ENCODE measurements at places on chromosomes 1 and 21. TPM values are rescaled to one million over a fixed set of nuclear protein-coding genes. Genes with fewer than 3 reads are reported as not detected.

DNA sequence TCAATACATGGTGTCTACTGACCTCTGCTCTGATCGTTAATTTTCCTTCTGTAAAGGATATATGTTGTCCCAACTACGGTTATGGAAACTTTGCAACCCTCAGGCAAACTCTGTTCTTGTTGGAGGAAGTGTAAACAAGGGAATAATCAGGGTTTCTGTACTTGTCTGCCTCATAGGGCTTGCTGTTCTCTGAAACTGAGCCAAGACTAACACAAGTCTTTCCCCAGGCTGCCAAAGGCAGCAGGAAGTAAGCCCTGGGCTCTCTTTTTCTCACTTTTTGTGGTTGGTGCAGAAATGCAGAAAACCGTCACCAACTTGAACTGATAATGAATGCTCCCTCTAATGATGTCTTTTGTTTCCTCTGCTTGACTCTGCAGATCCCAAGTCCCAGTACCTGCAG lies 7.6 kb downstream of the CYP4X1 start:
- no peak for DNase-seq

DNA sequence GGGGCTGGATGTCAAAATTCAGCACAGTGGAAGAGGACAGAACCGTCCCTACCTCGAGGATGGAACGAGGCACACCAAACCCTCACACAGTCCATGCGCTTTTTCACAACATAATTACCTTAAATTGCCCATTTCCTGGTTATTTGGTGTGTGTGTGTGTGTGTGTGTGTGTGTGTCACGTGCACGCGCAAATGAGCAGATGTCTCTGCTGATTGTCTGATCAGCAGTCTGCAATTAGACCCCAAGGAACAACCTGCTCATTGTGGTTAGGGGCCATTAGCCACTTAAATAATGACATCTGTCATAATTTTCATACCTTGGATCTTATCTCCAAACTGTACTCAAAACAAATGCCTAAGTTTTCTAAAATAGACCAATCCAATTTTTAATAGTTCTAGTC lies 23.2 kb downstream of the AVPR1B start:
- no peak for DNase-seq

DNA sequence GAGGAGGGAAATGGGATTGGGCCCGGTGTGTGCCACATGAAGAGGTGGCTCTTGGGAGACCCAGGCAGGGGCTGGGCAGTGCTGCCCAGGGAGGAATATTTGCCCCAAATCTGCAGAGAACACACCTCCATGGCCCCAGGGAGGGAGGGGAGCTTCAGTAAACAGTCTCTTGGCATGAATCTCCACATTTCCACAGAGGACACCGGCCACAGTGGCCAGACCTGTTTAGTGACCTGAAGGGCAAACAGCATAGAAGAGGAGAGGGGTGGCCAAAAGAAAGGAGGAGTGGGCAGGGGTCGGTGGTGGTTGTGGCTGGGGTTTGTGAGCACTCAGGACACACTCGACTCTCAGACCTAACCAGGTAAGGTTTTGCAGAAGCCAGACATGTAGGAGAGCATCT lies 54.0 kb upstream of the IFFO2 start:
- no peak for DNase-seq

GRCh38 chr1:173884701-173885100 lies 16.5 kb downstream of the ZBTB37 start:
- DNase-seq, result no peak

GRCh38 chr1:23092447-23092846 lies 73.2 kb downstream of the KDM1A start:
- no peak for DNase-seq

GRCh38 chr1:193480755-193481154 lies 294.3 kb upstream of the B3GALT2 start:
- DNase-seq, result no peak

GRCh38 chr21:43995521-43996105 lies 16.5 kb upstream of the TRAPPC10 start:
- DNase-seq, result no peak

GRCh38 chr1:66296951-66297350 lies 237.0 kb upstream of the SGIP1 start:
- no peak for DNase-seq

DNA sequence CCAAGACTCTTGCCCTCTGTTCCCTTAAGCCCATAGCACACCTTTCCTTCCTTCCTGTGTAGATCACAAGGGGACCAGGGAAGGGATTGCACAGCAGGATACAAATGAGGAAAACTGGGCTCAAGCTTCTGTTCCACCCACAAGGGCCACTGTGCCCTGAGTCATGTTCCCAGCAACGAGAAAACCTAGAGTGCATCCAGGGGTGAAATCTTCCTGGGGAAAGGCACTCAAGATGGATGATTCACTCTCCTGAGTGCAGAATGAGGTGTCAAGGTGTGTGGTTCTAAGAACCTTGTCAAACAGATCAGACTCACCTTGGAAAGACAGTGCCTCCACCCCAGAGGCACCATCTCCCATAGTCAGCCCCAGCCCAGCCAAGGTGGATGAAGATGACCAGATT lies 40.7 kb upstream of the EYA3 start:
- DNase-seq, result no peak

- no peak for DNase-seq
Observed at GRCh38 chr1:198253668-198254067, 96.9 kb downstream of the NEK7 start.

- no peak for DNase-seq
Observed at GRCh38 chr21:32256251-32256650, 22.6 kb downstream of the MIS18A start.

DNA sequence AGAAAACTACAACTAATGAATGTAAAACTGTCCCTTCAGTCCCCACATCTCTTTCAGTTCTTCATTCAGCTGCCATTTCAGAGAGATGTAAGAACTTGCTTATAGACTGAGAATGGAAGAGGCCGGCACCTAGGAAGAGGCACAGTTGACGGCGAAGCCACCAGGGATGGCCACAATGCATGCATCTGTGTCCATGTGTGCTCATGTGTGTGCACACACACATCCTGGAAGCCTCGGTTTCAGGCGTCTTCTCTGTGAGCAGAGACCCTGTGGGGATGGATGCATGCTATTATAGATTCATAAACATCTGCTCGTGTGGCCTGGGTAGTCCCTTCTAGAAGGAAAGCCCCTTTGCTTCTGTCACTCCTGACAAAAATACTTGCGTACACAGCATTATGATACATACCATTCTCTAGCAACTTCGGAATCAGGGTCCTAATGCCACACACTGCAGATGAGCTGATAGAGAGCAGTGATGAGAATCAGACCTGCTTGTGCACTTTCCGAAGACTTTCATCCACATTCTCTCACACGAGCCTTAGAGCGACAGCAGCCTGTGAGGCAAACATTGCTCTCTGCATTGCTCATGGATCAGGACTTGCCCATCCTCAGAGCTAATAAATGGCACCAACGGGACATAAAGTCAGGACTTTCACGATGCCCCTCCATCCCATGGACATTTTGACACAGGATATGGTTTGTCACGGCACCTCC lies 12.4 kb upstream of the GPR61 start:
- DNase-seq, result no peak

DNA sequence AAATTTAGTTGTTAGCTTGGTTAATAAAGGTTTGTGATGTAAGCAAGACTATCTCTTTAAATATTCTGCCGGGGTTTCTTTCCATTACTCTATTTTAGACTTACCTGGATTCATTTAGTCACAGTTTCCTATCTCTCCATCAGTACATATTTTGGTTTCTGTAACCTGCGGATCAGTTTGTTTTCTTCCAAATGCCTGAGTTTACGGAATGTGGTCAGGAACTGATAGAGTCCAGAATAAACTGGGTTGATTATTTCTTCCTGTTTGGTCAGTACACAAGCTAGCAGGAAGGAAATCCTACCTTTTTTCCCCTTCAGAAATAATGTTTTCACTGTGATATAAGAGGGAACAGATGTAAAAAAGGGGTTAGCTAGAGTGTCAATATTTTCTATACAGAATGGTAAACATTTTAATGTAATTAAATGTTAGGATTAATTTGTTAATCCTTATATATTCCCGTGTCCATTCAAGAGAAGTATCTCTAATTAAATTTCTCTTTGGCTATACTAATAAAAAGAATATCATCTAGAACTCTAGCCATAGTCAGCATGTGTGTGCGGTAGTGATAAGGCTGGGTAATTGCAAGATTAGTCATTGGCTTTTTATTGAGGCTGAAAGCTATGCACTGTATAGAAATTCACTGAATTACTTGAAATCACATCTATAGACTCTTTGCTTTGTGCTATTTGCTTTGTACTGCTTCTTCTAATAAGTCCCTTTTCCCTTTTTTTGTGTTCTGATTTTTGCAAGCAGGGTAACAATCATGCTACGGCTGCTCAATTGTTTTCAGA lies 144.7 kb upstream of the ADGRL4 start:
- no peak for DNase-seq

DNA sequence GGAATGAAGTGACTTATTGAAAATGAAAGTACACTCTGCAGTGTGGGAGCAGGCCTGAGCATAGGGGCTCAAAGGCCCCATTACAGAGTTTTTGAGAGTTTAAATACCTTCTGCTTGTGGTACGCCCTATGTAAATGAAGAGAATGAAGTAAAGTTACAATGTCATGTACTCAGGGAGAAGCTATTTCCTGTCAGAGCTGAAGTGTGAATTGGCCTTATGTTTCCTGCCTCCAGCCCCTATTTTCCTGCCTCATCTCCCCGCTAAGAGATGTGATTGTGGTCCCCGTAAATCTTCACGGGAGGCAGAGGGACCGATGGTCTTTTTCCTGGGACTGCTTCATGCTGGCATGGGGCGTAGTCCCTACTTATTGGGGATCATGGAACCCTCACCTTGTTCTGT lies 2.5 kb upstream of the ZNF683 start:
- no peak for DNase-seq

DNA sequence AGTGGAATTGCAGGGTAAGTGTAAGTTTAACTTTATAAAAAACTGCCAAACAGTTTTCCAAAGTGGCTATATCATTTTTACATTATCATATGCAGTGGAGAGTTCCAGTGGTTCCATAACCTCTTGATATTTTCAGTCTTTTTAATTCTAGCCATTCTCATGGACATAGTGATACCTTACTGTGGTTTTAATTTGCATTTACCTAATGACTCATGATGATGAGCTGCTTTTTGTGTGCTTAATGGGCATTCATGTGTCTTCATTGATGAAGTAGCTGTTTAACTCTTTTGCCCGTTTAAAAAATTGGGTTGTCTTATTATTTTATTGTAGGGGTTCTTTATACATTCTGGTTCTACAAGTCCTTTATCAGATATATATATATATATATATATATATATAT lies 29.4 kb downstream of the SNX27 start:
- DNase-seq, result no peak

The FCGR3B gene
- 9.9 TPM for total RNA-seq

The FAM151A gene
- not detected for total RNA-seq

The NUAK2 gene
- total RNA-seq, result 14.1 TPM

The SLC25A24 gene
- 73.2 TPM for total RNA-seq

The AMY2A gene
- total RNA-seq, result 0.71 TPM

The TINAGL1 gene
- total RNA-seq, result 90.9 TPM

The CNR2 gene
- total RNA-seq, result 0.09 TPM

The ARHGAP30 gene
- 49.5 TPM for total RNA-seq

Measured in lung (tissue), 17 donors.